Colonic mucosa (tissue), 4 donors: ENCODE measurements at places on chromosomes 3 and 15.

DNA sequence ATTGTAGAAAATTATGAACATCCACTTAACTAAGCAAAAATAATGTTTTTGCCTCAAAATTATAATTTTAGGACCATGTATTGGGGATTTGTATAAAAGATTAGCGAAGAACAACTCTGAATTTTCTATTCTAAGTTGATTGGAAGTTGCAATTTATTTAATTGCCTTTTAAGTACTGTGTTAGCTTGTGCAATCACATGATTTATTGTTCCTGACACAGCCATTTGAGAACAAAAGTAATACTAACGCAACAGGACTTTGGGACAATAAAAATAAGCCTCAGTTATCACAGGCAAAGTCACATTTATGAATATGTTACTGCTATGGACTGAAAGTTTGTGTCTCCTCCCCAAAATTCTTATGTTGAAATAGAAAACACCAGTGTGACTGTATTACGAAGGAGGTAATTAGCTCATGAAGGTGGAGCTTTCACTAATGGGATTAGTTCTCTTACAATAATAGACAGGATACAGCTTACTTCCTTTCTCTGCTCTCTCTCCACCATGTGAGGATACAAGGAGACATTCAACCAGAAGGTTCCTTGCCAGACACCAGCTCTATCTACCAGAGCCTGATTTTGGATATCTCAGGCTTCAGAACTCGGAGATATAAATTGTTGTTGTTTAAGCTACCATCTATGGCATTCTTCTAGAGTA lies 745.9 kb downstream of the ZBBX start:
- DNase-seq, result no peak

- DNase-seq, result no peak
These were observed 34.3 kb upstream of the ZBTB38 start for GRCh38 chr3:141333836-141334626.

DNA sequence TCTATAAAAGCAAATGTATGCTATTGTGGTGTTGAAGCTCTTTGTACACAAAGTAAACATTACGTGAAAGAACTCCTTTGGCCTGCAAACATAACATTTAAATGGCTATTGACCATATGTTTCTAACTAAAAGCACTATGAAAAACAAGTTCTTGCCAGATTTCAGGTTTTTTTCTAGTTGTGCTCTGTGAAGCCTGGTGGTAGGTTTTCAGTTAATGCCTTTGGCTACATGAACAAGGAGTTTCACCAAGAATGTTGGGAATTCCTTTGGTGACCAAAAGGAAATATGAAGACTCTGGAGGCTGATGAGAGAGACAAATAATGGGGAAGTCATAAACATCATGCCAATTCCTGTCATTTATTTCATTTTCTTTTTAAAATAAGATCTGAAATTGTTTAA lies 66.0 kb downstream of the RBMS3 start:
- DNase-seq, result no peak

DNA sequence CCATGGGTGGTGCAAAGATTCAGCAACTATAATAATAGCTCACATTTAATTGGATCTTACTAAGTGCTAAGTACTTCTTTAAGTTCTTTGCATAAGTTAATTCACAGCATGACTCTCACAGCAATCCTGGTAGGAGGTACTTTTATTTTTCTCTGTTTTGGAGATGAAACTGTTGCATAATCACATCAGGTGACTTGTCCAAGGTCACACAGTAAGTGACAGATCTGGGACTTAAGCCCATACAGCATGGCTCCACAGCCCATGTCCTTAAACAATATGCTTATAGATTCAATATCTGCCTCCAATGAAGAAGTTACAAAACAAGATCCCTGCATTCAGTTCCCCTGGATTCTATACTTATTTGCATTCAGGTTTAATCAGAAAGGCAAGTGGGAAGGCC lies 171.8 kb downstream of the CNTN3 start:
- DNase-seq, result no peak

GRCh38 chr3:58242340-58242739 lies 4.7 kb downstream of the ABHD6 start:
- DNase-seq, result peak; percentile 7
